DMS153 (cell line): ENCODE measurements at places on chromosomes 16 and 17.

- no peak for DNase-seq
Measured at GRCh38 chr16:84268291-84269040, 26.2 kb upstream of the WFDC1 start.

- no peak for DNase-seq
Measured at GRCh38 chr17:71725811-71726210, 395.0 kb upstream of the SOX9 start.

GRCh38 chr16:47887496-47887895, 268.3 kb downstream of the ABCC12 start:
- no peak for DNase-seq

DNA sequence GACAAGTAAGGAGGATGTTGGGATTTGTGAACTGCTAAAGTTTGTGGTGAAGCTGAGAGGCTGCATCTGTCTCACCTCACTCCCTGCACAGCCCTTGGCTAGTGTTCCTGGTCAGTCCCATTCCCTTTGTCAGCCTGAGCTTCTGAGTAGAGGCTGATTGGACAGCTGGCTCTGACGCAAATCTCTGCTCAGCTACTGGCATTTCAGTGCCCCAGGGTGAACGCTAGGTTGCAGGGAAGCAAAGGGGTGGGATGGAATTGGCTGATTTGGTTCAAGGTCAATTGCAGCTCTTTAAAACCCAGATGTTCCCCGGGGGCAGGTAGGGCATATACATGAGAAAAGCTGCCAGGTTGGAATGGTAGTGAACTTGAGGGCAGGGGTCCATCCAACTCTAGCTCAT, 23.1 kb upstream of the CNOT1 start:
- no peak for DNase-seq
